ENCODE measurements at places on chromosomes 11 and 22.

GRCh38 chr11:119461229-119461963, 38.4 kb upstream of the THY1 start:
- no peak for DNase-seq

GRCh38 chr11:70863186-70863585, 389.2 kb downstream of the SHANK2 start:
- DNase-seq, result no peak

DNA sequence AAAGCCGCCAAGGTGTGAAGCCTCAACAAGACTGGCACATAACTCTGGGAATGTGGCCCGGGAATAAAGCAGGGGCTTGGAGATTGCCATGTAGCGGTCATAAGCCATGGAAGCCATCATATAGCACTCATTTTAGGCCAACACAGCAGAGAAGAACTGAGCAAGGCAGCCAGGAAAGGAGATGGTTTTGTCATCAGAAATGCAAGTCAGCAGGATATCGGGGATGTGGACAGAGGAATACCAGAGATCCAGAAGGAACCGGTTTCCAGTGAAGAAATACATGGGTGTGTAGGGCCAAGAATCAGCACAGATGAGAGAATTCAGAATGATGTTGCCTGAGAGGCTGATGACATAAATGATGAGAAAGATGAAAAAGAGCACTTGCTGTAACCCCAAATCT, 3.0 kb upstream of the OR9G4 start:
- no peak for DNase-seq

- DNase-seq, result no peak
Observed at GRCh38 chr11:92259861-92260260, 35.2 kb downstream of the FAT3 start.

DNA sequence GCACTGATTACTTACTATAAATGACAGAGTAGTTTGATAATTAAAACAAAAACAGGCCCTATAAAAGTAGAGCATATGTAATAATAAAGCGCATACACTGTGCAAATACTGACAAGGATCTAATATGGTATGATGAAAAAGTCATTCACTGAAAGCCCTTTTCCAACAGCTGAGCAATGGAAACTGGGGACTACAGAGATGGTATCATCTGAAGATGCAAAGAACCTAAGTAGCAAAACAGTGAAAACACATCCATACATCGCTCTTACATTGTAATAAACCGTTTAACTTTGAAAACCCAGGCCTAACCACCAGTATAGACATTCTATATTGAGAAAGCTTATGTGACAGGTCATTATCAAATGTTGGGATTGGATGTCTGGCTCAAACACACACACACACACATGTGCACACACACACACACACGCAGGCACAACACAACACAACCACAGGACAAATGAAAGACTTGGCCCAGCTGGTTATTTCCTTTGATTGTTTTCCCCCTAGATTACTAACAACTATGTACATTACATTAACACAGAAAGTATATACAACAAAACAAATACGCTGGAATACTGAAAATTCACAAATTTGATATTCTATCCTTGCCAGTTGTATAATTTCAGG, 119.5 kb downstream of the APOL5 start:
- DNase-seq, result no peak

DNA sequence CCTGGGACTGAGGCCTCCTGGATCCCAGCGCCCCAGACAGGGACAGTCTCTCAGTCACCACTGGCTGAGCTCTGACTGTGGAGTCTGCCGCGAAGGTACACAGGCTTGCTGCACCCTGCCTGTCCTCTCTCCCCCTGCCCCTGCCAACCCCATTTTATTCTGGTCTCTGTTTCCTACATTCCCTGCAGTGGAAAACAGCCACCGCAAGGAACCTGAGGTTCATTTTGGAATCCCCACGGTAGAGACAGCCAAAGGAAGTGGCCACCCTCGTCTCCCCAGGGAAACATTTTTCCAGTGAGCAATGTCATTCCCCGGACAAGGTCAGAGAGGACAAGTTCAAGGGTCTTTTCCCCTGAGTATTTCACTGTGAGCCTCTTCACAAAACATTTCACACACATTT, 56.6 kb downstream of the FBXO7 start:
- DNase-seq, result no peak

- no peak for DNase-seq
Observed at GRCh38 chr22:37163575-37164504, 14.1 kb upstream of the IL2RB start.

GRCh38 chr11:129960216-129961214, 42.1 kb downstream of the PRDM10 start:
- no peak for DNase-seq

GRCh38 chr11:75502138-75502537, 23.6 kb downstream of the GDPD5 start:
- no peak for DNase-seq

DNA sequence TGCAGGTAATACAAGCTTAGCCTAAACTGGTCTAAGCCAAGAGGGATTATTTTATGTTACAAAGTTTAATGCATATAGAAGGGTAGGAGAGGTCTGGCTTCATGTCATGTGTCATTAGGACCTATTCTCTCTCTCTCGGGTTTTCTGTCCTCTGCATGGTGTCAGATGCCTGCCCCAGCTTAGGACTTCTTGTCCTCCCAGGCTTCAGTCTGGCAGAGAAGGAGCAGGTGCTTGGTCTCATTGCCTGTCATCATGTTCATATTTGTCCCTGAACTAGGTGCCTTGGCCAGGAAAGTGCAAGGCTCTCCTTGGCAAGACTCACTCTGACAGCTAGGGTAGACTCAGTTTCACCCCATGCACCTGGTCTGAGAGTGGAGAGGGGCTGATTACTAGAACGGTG, 126.3 kb downstream of the ADAMTS15 start:
- DNase-seq, result no peak

DNA sequence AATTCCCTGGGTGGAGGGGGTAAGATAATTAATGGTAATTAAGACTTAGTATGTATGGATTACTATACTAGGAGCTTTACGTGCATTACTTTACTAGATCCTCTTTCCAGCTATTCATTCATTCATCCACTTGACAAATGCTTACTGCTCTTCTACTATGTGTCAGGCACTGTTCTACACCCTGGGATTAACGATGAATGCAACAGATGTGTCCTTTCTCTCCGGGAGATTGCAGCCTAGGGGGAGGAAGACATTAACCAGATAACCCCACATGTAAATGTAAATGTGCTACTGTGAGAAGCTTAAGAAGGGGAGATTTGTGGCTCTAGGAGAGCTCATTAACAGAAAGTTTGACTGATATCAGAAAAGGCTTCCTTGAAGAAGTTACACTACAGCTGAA, 1.7 kb downstream of the ANKK1 start:
- no peak for DNase-seq

DNA sequence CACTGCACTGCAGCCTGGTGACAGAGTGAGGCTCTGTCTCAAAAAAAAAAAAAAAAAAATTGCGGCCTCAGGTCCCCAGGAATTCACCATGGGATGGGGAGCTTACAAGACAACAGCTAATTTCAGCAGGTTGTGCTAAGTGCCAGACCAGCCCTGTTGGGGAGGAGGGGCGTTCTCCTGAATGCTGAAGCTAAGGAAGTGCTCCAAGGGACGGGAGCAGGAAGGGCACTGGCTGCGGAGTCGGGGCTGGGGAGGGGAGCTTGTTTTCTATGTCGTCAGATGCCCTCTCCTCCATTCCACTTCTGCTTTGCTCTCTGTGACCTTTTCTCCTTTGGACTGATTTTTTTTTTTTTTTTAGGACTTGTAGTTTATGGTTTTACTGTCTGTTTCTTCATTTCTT, 4.5 kb downstream of the ADAMTS15 start:
- DNase-seq, result no peak

DNA sequence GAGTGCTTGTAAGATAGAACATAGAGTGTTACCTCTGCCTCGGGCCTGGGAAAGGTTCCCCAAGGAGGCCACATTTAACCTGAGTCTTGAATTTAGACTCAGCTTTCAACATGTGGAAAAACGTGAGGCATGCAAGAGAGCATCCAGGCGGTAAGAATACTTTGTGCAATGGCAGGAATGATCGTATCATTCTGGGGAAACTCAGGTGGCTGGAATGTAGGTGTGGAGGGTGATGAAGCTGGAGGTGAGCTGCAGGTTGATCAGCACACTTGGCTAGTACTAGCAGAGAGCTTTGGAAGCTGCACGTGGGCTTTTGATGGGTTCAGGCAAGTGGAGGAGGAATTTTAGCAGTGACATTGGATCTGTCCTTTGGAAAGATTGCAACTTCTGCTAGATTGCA, 270.3 kb upstream of the RAG2 start:
- no peak for DNase-seq

DNA sequence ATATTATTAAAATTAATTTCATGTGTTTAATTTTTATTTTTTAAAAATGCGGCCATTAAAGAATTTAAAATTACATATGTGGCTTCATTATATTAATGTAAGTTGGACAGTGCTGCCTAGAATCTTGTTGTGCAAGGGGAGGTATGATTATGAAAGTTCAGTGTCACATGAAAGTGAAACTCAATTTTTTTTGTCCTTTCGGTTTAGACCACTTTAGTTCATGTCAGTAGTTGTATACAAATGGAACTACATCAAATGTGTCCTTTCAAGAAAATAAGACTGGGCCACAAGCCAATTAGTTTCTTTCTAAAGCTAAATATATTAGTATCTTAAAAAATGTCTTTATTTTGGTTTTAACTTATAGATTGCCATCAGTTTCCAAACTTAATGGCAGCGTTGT, 35.7 kb downstream of the TBCEL start:
- no peak for DNase-seq

- peak; percentile 12 for DNase-seq
Observed at GRCh38 chr11:66221726-66222236, 46.7 kb upstream of the RAB1B start.

- DNase-seq, result peak; percentile 82
Observed at GRCh38 chr11:117219995-117220394, 11.9 kb downstream of the PCSK7 start.

DNA sequence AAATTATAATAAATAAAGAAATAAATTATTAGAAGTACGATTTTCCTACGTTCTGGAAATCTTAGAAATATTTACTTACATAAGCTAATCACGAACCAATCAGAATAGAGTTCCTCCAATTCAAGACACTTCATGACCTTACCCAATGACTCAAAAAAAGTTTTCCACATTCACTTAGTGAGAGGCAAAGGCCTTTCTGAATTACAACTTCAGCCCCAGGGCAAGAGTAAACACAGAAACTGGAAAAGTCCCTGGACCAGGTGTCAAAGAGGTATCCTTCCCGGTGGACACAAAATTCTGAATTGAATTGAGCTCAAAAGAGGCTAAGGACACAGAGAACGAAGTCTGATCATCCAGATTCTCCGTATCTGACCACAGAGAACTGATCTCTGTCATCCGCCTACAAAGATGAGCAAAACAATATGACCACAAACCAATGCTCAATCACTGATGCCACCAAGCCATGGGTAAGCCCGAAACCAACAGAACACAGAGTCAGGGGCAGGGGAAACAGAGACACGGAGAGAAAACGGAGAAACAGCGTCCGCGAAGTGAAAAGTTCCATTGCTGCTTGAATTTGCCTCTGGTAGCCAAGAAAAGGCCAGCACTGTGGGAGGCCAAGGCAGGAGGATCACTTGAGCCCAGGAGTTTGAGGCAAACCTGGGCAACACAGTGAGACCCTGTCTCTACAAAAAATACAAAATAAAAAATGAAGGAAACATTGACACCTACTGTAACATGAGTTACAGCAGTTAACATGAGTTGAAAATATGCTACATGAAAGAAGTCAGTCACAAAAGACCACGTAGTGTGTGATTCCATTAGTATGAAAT, 6.8 kb downstream of the BID start:
- no peak for DNase-seq

DNA sequence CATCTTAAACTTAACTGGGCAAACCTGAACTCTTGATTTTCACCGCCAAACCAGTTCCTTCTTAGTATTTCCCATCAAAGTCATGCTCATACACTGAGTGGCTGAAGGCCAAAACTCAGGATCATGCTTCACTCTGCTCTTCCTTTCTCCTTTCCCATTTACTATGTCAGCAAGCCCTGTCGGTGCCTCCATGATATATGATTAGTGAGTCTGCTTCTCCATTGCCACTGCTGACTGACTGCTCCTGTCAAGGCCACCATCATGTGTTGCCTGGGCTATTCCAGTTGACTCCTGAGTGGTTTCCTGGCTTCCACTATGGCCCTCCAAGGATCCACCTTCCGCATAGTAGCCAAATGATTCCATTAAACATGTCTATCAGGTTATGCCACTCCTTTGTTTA, 42.8 kb upstream of the AMPD3 start:
- DNase-seq, result no peak

- no peak for DNase-seq
Observed at GRCh38 chr11:115606498-115607220, 102.4 kb upstream of the CADM1 start.

DNA sequence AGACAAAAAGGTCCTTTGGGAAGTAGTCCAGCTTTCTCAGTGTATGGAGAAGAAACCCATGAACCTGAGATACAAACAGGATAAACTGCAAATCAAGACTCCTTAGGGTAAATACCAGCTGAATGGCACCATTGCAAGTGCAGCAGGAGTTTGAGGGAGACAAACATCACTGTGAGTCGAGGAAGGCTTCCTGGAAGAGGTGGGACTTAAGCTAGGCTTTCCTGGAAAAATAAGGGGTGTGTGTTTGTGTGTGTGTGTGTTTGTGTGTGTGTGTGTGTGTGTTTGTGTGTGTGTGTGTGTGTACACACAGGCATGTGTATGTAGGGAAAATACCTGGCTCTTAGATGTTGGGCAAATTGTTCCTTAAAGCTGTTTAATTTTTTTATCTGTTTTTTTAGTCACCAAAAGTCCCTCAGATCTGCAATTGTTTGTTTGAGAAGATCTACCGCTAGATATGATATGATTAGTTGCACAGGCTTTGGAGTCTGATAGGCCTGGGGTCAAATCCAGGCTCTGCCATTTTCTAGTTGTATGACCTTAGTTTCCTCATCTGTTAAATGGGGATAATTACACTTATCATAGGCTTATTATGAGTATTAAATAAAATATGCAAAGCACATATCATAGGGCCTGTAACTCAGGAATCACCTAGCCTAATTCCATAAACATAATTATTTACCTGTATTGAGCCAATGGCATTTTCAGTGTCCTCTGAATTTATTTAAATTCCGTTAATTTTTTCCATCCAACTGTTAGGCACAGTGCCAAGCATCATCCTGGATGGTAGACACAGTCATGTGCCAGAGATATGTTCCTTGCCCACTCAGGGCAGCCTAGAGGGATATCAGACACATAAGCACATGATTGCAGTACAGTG, 85.6 kb upstream of the EED start:
- DNase-seq, result peak; percentile 86

DNA sequence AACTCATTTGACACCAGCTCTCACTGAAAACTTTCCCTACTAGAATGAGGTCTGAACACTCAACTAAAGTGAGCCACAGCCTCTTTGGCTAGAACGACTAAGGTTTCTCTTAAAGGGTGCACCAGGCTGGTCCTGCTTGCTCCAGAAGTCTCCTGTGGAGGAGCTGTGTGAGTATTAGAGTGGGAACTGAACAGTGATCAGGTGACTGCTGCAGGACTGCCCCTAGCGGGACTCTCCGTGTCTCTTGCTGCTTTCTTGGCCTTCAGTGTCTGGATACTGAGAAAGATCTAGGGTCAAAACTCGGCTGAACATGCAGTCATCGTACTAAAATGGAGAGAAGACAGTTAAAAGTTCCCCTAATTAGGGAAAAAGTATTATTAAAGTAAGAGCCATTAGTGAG, 34.6 kb downstream of the FAM118A start:
- DNase-seq, result peak; percentile 71

GRCh38 chr22:19798891-19799293, 38.3 kb downstream of the TBX1 start:
- DNase-seq, result no peak

Measured in hematopoietic multipotent progenitor cell treated with erythropoietin and hydrocortisone succinate and interleukin-3 and kit ligand, for 8 days (in vitro differentiated cells).